ENCODE measurements at places on chromosomes 1 and 21.

DNA sequence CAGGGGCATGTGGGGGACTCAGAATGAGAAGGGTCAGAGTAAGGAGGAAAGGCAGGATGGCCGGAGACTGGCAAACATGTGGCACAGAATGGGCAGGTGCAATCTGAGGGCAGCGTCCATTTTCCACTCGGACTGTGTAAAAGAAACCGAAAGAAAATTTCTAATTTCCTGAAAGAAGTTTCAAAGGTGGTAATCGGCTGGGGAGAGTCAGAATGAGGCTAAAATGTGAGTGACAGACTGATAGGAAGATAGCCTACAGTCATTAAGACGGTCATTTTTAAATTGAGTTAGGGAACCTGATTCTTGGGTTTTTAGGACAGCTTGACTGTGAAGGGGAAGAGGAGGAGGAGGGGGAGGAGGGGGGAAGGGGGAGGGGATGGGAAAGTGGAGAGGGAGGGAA is 23.6 kb downstream of the COA6 start:
- no peak for DNase-seq

- DNase-seq = no peak
Observed at GRCh38 chr1:203196371-203196770, 9.9 kb upstream of the CHI3L1 start.

DNA sequence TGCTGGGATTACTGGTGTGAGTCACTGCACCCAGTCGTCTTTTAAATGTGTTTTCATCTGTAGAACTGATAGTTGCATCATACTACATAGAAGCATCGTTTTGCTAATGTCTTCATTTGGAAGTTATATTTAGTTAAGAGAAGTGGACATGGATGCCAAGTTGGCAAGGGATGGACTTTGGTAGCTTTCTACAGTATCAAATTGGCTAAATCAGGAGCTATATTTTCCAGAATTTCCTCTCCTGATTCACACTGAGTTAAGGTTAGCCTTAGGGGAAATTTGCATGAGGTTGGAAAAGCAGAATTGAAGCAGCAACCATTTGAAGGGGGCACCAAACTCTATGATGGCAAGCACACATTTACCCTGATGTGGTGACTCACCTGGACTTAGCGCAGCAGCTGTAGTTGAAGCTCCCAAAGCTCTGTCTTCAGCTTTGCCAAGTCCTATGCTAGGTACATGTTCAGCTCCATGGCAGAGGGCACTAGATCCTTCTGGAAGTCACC is 43.9 kb downstream of the DUSP10 start:
- DNase-seq = no peak

DNA sequence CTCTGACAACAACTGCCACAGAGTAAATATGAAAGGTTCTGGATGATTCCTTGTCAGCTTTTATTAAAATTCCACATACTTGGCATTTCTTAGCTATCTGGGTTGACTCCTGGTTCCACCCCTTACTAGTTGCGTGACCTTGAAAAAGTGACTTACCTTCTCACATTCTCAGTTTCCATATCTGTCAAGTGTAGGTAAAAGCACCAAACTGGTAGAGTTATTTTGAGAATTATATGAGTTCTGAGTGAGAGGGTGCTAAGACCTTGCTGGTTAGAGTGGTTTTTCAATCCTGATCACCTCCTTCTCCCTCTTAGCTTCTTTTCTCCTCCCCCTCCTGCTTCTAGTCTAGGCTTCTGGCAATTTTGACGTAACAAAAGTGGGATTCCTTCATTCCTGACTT is 83.4 kb upstream of the ABCD3 start:
- DNase-seq = no peak

DNA sequence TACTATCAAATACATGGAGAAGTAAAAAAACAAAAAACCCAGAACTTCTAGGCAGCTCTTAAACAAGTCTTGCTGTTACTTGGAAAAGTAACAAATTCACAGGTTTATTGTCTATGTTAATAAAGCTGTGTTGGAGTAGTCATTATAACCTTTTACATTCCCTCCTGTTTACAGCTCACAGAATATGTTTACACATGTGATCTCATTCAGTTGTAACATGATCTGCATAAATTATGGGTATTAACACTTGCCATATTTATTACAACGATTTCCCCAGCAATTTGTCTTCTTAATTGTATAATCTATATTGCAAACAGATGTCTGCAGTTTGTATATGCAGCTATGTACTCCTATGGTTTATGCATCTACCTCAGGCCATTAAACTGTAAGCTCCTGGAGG is 28.6 kb downstream of the ERG start:
- no peak for DNase-seq

- DNase-seq = no peak
Observed at GRCh38 chr1:79323239-79324025, 316.9 kb upstream of the ADGRL4 start.

- no peak for DNase-seq
Observed at GRCh38 chr1:58264462-58264861, 282.1 kb downstream of the OMA1 start.

- DNase-seq = no peak
Observed at GRCh38 chr1:24507405-24507804, 4.8 kb downstream of the RCAN3 start.

DNA sequence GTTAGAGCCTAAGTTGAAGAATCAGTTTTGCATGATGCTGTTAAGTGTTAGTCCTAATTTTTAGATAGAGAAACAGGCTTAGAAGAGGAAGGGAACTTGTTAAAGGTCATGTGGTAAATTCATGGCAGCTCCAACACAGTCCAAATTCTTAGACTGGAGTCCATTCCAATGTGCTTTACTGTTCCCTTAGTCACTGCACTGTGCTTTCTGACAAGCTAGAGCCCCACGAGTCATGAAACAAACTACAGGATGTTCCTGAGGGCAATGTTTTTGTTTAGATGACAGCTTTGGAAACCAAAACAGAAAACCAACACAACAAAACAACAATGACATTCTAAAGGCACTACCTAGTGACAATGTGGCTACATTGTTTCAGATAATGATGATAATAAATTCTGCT is 23.1 kb upstream of the RGS4 start:
- DNase-seq = no peak

DNA sequence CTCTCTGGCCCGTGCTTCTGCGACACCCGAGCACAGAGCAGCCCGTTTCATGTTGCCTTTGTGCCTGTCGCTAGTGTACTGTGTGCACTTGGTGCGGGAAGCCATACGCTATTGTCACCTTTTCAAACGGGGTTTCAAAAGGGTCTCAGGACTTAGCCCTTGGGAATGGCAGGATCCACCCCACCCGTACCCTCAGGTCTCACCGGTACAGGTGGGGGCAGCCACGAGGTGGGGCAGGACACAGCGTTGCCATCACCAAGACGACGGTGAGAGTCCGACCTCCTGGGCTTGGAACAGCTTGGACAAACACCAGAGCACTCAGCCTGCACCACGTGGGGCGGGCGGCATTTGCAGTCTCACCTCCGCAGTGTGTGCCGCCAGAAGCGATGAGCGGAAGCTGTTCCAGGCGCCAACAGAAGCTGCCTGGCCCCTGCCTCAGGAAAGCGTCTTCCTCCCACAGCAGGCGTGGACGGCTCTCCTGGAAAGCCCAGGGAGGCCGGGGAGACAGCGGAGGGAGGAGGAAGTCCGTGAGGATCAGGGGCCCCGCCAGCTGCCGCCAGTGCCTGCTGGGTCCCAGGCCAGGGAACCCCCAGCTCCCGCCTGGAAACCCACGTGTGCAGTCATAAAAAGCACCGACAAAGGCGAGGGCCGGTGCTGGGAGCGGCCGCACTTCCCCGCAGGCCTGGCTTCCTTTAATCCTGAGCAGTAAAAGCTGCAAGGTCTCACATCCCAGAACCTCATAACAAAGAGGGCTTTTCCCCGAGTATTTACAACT is 131.3 kb upstream of the ARHGEF16 start:
- DNase-seq = no peak

DNA sequence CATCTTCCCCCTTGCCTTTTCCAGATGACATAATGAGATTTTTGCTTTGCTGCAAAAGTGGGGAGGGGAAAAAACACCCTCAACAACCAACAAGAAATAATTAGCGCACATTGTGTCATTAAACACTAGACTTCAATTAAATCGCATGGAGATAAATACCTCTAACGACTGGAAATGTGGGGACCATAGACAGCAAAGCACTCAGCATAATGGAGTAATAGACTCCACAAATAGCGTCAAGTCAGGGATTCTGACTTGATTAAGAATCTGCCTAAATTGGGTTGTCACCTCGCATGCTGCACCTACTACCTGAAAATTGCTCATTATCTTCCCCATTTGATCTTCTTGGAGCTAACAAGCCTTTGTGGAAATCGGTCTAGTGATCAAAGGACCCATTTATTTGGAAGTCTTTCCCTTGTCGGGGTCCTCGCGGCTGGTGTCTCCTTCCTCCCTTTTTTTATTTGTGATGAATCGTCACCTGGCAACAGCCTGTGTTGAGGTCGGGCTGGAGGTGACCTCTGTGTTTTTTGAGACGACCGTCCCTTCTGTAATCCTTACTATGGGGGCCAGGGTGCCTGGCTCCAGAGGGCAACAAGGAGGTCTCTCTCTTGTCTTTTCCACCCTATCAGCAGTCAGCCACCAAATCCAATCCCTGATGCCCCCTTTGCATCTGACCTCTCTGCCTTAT is 75.3 kb upstream of the IGSF21 start:
- DNase-seq = no peak

- no peak for DNase-seq
Observed at GRCh38 chr21:29514652-29515247, 216.0 kb downstream of the BACH1 start.

GRCh38 chr1:183048087-183049085 is 25.2 kb downstream of the LAMC1 start:
- no peak for DNase-seq

- DNase-seq = no peak
Observed at GRCh38 chr1:27427816-27428315, 35.4 kb downstream of the GPR3 start.
